Right cardiac atrium (tissue), 5 donors: ENCODE measurements at places on chromosomes 5 and 9. TPM values are rescaled to one million over a fixed set of nuclear protein-coding genes. Genes with fewer than 3 reads are reported as not detected.

The SLC27A6 gene
- 29.7 TPM for total RNA-seq

The DMXL1 gene
- 42.3 TPM for total RNA-seq

The APBA1 gene
- 9.2 TPM for total RNA-seq

The CD14 gene
- 65.2 TPM for total RNA-seq

The UGT3A1 gene
- not detected for total RNA-seq

The NR3C1 gene
- total RNA-seq: 49.9 TPM

DNA sequence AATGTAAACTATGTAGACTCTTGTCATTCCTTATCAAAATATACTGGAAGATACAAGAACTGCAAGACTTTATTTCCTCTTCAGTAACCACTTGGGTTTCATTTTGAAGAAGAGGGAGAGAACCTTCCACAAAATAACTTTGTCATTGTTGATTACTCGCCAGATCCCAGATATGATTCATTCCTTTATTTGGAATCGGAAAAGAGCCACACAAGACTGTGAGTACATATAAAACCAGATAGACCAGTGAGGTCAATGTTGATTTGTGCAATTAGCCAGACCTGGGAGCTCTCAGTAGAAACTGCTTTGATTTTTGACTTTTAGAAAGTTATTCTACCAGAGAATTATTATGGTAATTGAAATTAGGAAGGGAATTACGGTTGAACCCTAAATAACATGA, 146.1 kb downstream of the TMEM167A start:
- no peak for DNase-seq

DNA sequence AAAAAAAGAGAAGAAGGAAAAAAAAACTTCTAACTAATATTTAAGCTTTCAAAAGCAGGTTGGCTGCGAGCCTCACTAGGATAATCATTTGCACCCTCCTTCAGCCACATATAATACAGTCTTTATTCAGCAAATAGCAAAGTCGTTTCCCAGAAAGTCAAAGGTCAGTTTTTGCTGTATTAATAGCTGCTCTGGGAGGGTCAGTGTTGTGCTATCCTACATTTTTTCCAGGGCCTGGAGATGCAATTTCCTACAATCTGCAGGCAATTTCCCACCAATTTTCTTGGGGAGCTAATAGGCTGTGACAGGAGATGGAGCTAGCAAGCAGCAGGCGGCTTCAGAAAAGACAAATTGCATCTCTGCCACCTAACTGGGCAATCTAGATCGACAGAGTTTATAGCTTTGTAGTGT, 136.8 kb downstream of the TLE1 start:
- DNase-seq: no peak

DNA sequence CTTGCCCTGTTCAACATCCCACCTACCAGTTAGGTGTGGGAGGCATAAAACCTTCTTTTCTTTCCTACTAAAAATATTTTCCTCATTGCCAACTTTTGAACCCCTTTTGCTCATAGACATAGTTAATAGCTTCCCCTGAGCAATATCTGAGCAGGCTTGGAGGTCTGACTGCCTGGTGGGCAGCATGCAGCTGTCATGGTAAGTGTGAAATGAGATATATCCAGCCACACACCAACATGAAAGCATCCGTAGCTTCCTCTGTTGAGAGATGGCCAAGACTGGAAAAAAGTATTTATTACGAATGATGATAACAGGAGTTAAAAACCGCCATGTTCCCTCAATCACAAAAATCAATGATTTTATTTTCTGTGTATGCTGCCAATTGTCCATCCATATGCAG, 190.1 kb downstream of the TMEM38B start:
- no peak for DNase-seq

DNA sequence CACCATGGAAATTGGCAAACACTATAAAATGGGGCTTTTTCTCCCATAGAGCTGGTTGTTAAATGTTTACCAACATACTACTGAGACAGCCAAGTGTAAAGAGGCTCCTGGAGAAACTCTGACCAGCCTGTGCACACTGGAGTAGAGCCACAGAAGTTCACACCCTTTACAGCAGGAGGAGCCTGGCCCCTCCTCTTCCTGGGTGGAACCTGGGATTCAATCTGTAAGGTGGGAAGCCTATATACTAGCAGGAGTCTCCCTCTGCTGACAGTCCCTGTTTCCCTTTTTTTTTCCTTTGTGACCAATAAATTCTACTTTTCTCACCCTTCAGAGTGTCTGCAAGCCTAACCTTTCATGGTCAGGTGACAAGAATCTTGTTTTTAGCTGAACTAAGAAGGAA, 10.4 kb upstream of the SLC30A5 start:
- no peak for DNase-seq

- DNase-seq: peak; percentile 52
Measured at GRCh38 chr9:16207161-16207560, 654.3 kb downstream of the CCDC171 start.

- DNase-seq: no peak
Measured at GRCh38 chr9:14365670-14366069, 51.7 kb upstream of the NFIB start.

DNA sequence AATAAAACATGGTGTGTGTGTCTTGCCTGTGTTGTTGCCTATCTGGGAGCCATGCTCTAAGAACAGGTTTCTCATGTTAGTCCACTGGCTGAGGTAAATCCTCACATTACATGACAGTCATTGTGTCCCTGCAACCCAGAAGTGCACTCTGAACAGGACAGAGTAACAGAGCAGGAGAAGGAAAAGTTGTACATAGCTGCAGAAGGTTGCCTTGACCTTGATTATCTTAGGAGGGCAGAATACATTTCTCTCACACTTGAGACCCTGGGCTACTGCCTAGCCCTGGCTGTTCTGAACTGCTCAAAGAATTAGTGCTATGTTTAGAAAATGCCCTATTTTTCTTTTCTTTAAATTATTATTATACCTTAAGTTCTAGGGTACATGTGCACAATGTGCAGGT, 16.9 kb downstream of the ZNF189 start:
- DNase-seq: no peak

- no peak for DNase-seq
Measured at GRCh38 chr5:4684946-4685345, 455.2 kb upstream of the ADAMTS16 start.

DNA sequence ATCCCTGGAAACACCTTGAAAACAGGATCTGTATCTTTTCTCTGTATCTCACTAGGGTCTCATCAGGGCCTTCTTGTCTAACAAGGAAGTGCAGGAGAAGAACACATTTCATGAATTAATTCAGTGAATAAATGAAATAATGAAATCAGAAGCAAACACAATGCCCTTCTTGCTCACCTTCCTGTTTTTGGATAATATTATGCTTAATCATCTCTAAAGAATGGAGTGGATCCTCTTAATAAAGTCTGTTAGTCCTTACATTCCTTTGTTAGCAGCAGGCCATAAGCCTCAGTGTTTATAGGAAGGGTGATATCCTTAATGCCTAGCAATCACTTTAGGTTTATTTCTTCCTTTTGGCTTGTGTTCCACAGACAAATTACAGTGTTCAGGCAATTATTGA, 837.1 kb upstream of the SEMA6A start:
- no peak for DNase-seq
